EH (cell line): ENCODE measurements at places on chromosomes 13 and 19.

DNA sequence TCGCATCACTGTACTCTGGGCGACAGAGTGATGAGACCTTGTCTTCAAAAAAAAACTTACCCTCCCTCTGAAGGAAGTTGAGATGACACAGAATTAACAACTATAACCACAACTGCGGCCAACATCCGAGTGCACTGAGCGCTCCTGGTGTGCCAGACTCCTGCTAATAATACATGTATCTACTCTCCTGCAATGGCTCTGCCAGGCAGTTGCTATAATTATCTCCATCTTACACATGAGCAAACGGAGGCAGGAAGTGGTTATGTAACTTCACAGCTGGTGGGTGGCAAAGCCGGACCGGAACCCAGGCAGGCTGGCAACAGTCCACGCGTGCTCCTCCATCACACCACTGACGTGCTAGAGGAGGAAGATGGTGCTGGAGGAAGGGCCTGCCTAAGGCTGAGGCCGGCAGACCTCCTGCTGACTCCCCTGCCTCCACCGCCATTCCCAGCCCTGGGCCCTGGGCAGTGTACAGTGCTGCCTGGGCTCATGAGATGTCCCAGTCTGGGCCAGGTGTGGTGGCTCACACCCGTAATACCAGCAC, 12.6 kb downstream of the XRCC1 start:
- DNase-seq, result peak; percentile 94

DNA sequence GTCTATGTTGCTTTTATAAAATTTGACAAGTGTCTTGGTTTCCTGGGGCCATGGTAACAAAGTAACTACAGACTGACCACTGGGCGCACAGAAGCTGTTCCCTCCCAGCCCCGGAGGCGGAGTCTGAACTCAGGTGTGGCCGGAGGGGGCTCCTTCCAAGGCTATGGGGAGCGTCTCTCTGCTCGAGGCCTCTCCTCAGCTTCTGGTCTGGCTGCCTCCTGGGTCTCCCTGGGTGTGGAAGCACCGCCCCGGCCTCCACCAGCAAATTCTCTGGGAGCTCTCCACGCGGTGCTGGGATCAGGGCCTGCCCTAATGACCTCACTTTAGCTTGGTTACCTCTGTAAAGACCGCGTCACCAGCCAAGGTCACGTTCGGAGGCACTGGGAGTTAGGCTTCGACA, 45.7 kb upstream of the F7 start:
- DNase-seq, result no peak

DNA sequence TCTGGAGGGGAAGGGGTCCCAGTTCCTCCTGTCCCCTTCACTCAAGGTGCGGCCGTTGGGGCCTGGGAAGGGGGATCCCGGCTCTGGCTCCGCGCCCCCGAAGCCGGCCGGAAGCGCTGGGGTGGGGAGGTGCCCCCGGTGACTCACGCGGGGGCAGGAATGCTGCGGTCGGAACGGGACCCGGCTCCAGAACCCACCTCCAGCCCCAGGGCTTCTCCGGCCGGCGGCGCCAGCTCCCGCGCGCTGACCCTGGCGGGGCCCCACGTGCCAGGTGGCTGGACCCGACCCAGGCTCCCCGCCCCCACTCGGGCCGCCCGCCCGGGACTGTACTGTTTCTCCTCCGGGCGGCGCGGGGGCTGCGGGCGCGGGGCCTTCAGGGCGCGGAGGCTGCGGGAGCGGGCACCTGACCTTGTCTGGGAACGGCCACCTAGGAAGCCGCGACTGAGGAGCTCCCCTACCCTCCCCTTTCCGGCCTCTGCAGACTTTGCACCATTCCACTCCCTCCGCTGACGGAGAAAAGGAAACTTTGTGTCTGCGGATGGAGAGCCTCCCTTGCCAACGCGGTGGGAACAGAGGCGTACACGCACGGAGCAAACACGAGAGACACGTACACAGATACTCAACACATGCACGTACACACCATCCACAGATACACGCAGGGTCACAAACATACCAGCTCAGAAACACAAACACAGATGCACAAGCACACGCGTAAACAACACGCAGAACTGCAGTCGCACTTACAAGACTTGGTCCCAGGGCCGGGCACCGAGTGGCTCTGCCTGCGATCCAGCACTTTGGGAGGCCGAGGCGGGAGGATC, 7.2 kb downstream of the AXL start:
- DNase-seq, result peak; percentile 94

DNA sequence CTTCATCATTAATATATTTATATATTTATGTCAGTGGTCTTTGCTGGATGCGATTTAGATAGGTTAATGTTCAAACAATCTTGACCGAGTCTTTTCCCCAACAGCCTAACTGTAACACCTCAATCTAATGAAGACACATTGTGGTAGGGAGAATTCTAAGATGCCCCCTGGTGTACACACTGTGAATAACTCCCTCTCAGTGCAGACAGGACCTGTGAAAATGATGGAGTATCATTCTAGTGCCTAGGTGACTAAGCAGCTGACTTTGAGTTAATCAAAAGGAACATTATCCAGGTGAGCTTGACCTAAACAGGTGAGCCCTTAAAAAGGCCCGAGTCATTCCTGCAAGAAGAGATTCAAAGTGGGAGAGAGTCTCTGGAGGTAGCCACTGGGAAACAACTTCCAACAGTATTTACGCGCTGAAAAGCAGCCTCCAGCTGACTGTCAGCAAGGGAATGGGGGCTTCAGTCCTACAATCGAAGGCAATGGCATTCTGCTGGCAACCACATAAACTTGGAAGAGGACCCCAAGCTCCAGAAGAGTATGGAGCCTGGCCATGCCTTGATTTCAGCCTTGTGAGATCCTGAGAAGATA, 28.0 kb upstream of the KBTBD7 start:
- DNase-seq, result peak; percentile 62

DNA sequence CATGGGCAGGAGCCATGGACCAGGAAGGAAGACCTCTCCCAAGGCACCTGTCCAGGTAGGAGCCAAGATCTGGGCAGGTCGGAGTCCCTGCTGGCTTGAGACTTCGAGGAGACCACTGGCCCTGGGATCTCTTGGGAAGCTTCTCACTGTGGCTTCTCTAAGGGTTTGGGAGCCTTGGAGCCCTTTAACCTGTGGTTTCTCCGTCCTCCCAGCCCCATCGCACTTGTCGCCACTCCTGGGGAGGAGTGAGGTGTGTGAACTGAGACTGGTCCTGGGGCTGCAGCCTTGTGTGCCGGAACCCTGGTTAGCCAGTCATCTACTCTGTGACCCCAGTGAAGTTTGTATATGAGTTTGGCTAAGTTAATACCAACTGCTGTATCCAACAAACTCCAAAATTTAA, 8.2 kb downstream of the ZNF805 start:
- DNase-seq, result no peak
